Hepatocyte (in vitro differentiated cells): ENCODE measurements at places on chromosomes 4 and X. TPM values are rescaled to one million over a fixed set of nuclear protein-coding genes. Genes with fewer than 3 reads are reported as not detected.

DNA sequence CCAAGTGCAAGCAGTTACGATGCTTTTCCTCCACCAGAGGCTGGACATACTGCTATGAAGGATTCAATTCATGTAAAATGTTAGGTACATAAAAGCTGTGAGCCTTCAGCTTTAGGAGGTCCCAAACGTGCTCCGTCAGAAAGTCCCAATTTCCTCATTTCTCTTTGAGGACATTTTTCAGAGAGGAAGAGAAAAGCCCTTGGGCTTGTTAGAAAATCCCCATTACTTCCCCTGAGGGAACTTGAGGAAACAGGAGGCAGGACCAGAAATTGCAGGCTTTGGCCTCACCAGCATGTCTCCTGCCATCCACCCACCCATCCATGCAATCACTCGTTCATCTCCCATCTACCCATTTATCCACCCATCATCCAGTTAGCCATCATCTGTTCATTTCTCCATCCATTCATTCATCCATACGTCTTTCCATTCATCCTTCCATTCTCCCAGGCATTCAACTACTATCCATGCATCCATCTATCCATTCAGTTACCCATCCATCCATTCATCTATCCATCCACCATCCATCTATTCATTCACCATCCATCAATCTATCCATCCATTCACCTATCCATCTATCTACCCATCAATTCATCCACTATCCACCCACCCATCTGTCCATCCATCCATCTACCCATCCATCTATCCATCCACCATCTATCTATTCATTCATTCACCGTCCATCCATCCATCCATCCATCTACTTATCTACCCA is 223.5 kb downstream of the AFAP1 start:
- no peak overlapping the region for H3K27ac ChIP-seq
- H3K4me1 ChIP-seq: no peaks in the 10 kb centered on the region
- no peak for DNase-seq
- H3K36me3 ChIP-seq: no peaks in the 10 kb centered on the region
- H3K27me3 ChIP-seq: peaks cover 20% of the 10 kb centered on the region
- H3K4me3 ChIP-seq: no peak overlapping the region

- peaks cover 9% of the 10 kb centered on the region for H3K4me1 ChIP-seq
- DNase-seq: no peak
- peak overlapping the region; percentile 24 for H3K4me3 ChIP-seq
- no peaks in the 10 kb centered on the region for H3K36me3 ChIP-seq
These were observed 2.8 kb upstream of the LIN54 start for GRCh38 chr4:83013420-83013867.

DNA sequence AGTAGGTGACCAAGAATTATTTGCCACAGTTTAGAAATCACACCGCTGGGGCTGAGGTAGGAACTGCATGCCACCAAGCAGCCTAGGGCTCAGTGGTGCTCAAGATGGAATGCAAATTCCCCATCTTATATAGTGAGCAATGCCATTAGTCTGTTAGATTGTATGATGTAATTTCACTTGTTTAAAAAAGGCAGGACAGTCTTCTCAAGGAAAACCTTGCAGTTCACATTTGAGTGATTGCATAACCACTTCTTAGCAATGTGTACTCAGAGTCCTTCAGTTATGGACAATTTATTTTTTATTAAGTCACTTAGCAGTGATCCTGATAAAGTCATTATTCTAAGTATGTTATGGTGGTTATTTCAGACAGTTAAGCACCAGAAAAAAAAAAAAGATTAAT is 142.9 kb upstream of the SFRP2 start:
- H3K27me3 ChIP-seq: no peaks in the 10 kb centered on the region
- no peaks in the 10 kb centered on the region for H3K36me3 ChIP-seq
- H3K4me3 ChIP-seq: no peak overlapping the region
- no peaks in the 10 kb centered on the region for H3K4me1 ChIP-seq
- no peak overlapping the region for H3K27ac ChIP-seq

ARR3 gene
- not detected in 2 replicates for polyA plus RNA-seq

- no peak overlapping the region for H3K27ac ChIP-seq
- H3K4me1 ChIP-seq: no peaks in the 10 kb centered on the region
- H3K4me3 ChIP-seq: no peak overlapping the region
- no peak for DNase-seq
These were observed 48.5 kb downstream of the MAGEC2 start for GRCh38 chrX:142156567-142156966.

DNA sequence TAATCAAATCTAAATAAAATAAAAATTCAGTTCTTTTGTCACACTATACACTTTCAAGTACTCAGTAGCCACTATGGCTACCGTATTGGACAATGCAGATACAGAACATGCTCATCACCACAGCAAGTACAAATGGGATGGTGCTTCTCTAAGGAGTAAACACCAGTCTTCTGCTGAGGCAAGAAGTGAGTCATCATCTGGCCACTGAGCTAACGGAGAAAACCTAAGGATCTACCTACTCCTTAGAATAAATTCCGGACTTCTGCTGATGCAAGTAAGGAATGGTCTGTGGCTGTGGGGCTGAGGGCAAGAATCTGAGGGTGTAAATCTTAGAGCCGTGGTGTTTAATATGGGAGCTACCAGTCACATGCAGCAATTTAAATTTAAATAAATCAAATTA is 11.3 kb upstream of the RBMXL3 start:
- H3K4me3 ChIP-seq: no peak overlapping the region
- DNase-seq: peak; percentile 4
- no peaks in the 10 kb centered on the region for H3K4me1 ChIP-seq
- no peaks in the 10 kb centered on the region for H3K27me3 ChIP-seq
- no peaks in the 10 kb centered on the region for H3K36me3 ChIP-seq

DNA sequence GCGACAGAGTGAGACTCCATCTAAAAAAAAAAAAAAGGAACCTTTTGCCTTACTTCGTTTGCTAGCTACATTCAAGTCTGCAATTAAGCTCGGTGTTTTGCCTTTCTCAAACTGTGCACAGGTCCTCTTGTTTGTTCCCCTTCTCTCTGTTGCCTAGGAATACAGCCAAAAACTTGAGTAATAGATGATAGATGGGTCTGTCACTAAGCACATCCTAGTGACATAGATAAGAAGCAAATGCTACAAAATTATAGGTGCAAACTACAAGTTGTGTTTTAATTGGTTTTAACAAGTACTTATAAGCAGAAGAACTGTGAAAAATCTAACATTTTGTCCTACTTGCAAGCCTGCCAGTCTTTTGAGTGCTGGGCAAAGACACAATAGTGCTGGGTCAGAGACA is 95.2 kb downstream of the SNCA start:
- no peaks in the 10 kb centered on the region for H3K4me1 ChIP-seq
- DNase-seq: no peak
- no peaks in the 10 kb centered on the region for H3K27me3 ChIP-seq

DNA sequence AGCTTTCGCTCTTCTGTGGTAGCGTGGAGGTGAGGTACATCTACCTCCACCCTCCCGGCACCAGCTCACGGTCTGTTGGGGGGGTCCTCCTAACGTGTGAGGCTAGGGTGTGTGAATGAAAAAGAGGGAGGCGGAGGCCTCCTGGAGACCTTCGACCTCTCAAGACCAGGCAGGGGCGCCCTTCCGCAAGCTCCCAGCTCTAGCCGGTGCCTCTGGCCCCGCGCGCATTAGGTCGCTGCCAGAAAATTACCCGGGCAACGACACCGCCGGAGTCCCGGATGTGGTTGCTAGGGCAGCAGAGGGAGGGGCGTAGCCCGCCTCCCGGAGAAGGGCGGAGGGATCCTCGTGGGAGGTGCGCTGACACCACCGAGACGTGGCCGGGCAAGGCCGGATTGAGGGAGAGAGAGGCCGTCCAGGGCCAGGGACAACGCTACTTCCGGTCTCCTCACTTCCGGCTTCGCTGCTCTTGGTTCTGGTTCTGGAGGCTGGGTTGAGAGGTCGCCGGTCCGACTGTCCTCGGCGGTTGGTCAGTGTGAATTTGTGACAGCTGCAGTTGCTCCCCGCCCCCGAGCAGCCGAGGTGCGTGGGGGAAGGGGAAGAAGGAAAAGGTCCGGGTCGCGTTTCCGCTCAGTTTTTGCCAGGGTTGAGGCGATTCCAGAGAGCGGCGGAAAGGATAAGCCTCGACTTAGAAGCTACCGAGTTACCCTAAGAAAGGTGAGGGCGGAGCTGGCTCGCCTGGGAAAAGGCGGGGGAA is at the start of the genes ARFIP1 and TIGD4:
Gene ARFIP1, plus strand, starts transcription at position 442 of the 754 bp plus-strand sequence. CDS start 49,680 bp downstream, outside the sequence.
Gene TIGD4, minus strand, starts transcription at position 218 of the 754 bp plus-strand sequence. CDS start 8,726 bp downstream, outside the sequence.
- no peaks in the 10 kb centered on the region for H3K36me3 ChIP-seq
- H3K4me3 ChIP-seq: peak within 1 kb of the TSS; percentile 71
- H3K4me1 ChIP-seq: no peaks in the 10 kb centered on the region
- no peaks in the 10 kb centered on the region for H3K27me3 ChIP-seq

ARSJ gene
- 7.6 and 11.3 TPM in 2 replicates for polyA plus RNA-seq
